Central memory CD4-positive, alpha-beta T cell (primary cell): ENCODE measurements at places on chromosomes 5 and 9.
A peak's percentile ranks its signal among the peaks of the same experiment; 100 is the strongest.

- peak; percentile 44 for DNase-seq
These were observed 12.9 kb downstream of the RGS14 start for GRCh38 chr5:177370488-177371119.

GRCh38 chr9:92514635-92515034 lies 21.2 kb downstream of the ECM2 start:
- DNase-seq: no peak

GRCh38 chr9:109391176-109391575 lies 70.3 kb upstream of the EPB41L4B start:
- no peak for DNase-seq

GRCh38 chr5:74243634-74244033 lies 396.9 kb downstream of the ENC1 start:
- DNase-seq: no peak

DNA sequence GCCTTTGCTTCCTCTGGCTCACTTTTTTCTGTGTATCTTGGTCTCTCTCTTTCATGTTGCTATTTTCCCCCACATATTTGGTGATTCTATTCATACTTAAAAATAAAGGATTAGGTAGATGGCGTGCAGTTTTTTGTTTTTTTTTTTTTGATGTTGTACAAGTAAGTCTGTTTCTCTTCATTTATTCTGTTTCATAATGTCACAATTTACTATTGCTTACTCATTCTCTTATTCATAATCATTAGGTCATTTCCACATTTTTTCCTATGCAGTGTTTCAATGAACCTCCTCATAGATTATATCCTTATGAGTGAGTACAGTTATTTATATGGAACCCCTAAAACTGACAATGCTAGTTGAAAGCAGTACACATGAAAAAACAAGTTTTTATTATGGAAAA lies 136.3 kb downstream of the APBA1 start:
- no peak for DNase-seq

DNA sequence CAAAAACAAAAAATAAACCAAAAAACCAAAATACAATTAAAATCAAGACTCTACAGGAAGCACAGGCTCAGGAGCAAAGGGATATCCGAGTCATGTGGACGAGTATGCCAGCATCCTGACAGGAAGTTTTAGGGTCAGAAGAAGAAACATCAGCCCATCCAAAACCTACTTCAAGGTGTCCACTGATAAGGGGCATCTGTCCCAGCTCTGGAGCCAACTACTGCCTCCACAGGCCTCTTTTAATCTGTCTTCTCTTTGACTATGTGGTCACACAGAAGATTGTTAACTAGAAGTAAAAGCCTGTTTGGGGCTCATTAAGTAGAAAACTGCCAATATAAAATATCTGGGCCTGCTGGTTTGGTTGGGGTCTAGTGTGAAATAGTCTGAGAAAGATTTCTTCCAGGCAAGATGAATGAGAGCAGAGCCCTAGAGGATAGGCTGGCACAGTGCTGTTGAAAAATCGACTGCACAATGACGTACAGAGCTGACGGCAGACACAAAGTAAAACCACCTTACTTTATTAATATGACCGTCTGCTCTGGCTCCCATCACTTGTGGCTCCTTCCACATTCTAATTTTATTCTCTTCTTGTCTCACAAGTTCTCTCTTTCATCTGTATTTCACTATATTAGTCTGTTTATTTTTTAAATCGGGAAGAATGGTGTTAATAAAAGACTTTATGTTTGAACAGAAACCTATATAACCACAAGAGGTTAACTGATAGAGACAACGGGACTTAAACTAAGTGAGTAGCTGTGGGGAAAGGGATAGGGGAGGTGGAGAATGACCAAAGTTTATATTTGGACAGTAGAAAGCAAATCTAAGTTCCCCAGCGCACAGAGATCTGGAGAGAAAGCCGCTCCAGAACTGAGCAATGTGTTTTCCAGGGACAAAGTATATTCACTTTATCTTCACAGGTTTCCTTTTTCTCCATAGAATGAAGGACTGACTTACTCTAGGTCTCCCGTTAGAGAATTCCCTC lies 22.9 kb upstream of the MSH3 start:
- no peak for DNase-seq

- DNase-seq: no peak
These were observed 46.2 kb downstream of the MTAP start for GRCh38 chr9:21848615-21849014.

GRCh38 chr9:77305622-77306400 lies 128.5 kb downstream of the VPS13A start:
- DNase-seq: no peak

- DNase-seq: no peak
These were observed 12.9 kb downstream of the FLT4 start for GRCh38 chr5:180636403-180637075.

- no peak for DNase-seq
These were observed 89.5 kb downstream of the EPB41L4A start for GRCh38 chr5:112329419-112330090.

DNA sequence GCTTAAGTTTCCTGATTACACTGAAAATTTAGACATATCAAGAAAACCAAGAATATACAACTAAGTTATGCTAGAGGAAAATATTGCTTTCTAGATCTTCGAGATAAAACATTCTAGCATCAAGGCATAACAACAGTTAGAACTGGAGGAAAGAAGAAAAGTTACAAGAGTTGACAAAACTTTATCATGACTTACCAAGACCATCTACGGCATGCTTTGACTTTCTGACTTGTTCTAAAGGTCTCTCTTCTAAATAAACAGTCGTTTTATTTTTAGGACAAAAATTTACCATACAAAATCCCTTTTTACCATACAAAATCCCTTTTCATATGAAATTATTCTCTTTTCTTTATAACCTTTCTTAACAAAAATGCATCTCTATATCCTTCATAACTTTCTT lies 1110.1 kb upstream of the CDH10 start:
- no peak for DNase-seq

DNA sequence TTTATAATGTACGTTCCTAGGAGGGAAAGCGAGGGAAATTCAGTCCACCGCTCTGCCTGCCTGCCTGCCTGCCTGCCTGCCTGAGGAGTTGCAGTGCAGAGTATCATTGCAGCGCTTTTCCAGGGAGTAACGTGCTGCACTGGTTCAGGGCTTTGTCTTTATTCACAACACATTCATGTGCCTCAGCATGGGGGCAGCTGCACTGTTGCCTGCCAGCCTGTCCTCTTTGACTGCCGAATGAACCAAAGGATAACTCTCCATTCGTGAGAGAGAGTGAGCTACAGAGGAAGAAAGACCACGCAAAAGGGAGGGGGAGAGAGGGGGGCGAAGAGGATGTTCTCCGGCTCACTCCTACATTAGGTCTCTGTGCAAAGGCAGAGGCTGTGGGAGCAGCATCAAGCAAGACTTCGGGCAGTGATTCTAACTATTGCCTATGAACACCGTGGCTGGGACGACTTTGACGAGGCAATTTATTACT lies 791.2 kb downstream of the MAT2B start:
- DNase-seq: no peak

DNA sequence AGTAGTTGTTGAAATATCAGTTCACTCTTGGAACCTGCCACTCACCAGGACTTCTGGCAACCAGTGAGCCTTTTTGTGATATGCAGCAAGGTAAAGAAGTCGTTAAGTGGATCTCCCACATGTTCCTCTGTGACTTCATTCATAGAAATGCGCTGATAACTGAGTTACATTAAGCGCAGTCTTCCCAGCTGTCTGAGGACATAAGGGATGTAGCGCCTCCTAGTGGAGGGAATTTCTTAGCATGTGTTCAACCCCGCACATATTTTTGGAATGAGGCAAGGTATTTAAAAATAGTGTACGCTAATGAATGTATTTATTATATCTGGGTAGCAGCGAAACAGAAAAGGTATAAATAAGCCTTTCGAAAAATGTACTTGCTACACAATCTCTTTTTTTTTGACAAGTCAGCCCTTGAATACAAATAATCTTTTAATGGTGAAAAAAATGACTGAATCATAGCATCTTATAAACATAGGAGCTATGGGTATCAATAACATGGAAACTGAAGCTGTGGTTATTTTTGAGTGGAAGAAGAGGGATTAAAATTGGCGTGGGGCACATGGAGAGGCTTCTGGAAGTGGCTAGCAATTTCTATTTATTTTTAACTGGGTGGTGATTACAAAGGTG lies 38.0 kb downstream of the PALM2AKAP2 start:
- no peak for DNase-seq

GRCh38 chr9:131658377-131659129 lies 81.3 kb downstream of the RAPGEF1 start:
- DNase-seq: no peak

DNA sequence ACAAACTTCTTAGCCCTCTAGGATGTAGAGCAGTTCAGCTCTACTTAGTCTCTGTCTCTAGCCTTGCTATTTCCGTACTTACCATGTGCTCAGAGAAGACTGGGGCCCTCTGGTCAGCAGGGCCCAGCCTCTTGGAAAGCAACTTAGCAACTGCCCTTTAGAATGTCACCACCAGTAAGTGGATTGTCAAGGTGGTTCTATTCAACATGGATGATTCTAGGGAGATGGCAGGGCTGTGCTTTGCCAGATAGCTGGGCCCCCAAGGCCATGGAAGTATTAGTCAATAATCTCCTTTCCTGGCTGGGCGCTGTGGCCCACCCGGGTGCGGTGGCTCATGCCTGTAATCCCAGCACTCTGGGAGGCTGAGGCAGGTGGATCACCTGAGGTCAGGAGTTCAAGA lies 177.6 kb upstream of the MVB12B start:
- no peak for DNase-seq

- DNase-seq: no peak
These were observed 6.4 kb downstream of the B4GALT7 start for GRCh38 chr5:177606071-177607051.

GRCh38 chr5:78287833-78288232 lies 6.7 kb downstream of the AP3B1 start:
- no peak for DNase-seq

DNA sequence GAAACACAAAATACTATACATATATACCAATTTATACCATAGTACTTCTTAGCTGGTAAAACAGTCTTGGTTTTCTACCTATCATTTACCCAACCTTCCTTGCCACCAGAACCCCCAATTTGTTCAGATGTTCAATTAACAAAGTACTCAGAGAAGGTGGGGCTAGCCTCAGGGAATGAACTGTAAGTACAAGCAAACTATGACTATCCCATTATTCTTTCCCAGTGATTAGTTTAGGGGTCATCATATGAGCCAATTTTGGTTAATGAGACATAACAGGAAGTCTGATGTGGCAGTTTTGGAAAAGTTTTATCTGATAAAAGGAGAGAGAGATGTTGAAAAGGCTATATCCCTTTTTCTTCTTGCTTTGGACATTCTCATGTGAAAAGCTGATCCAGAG lies 125.8 kb downstream of the DTWD2 start:
- DNase-seq: no peak

GRCh38 chr5:11346336-11346735 lies 557.9 kb downstream of the CTNND2 start:
- DNase-seq: no peak

DNA sequence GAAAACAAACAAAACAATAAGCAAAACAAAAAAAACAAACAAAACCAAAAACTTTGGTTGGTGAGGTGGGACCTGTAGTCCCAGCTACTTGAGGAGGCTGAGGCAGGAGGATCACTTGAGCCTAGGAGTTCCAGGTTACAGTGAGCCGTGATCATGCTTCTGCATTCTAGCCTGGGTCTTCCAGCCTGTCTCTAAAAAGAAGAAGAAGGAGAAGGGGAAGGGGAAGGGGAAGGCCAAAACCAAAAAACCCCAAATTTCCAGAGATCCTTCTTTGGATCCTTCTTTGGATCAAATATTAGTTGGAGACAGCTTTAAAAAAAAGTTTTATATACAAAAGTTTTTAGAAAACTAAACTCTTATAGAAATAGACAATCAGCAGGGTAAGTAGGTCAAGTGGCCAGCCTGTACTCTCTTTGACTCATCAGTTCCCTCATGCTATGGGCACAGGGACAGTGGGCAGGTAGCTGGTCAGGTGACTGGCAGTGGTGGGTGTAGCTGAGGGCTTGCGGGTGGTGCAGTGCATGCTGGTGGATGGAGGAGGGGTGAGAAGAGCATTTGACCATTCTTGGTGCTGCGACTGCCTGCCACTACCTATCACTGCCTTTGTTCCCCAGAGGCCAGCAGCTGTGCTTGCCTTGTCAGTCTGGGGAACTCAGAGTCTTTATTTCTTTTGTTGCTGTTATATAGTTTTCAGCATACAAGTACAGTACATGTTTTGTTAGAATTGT lies 12.6 kb downstream of the RCL1 start:
- DNase-seq: no peak

- DNase-seq: peak; percentile 77
These were observed 24.3 kb downstream of the CPLX2 start for GRCh38 chr5:175895686-175896102.

DNA sequence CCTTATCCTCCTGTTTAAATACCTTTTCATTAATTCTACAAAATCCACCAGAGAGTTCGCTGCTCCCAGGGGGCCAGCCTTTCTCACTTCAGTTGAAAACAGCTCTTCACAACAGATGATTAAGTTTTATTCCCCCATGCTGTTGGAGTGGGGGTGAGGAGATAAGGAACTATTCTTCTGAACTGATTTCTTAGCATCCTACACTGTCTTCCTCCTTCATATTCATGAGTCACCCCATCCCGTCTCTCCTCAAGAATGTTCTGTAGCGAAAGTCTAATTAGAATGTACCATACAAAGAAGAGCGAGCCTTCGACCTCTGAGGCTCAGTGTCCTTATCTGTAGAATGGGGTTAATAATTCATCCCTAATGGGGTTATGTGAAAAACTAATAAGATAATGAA lies 138.0 kb downstream of the PIK3R1 start:
- no peak for DNase-seq

GRCh38 chr9:4855841-4856240 lies 63.1 kb downstream of the RCL1 start:
- DNase-seq: no peak

- no peak for DNase-seq
These were observed 230.9 kb downstream of the GAS1 start for GRCh38 chr9:86716326-86716922.

- no peak for DNase-seq
These were observed 29.5 kb downstream of the RANBP3L start for GRCh38 chr5:36272136-36272690.
